ENCODE measurements at places on chromosomes 12 and 14.

- DNase-seq: no peak
Observed at GRCh38 chr12:4496145-4496838, 42.4 kb upstream of the RAD51AP1 start.

GRCh38 chr12:55720071-55720564 is at the start of gene RDH5:
RDH5 (plus strand) TSS chr12:55720393; CDS start chr12:55721185, 792 bp downstream.
- no peak for DNase-seq

DNA sequence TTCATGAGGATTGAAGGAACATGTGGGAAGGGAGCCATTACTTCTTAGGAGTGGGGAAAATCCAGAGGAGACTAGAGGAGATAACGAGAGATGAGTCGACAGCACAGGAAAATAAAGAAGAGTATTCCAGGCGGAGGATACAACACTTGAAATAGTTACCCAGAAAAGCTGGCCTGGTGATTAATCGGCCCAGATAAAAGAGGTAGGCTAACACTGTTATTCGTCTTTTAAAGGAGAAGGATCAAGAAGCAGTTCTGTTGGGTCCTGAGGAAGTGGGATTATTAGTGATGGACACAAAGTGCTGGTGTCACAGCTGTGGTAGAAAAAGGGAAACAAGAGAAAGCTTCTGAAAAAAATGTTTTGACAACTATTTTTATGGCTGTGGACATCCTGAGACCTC is 425.3 kb downstream of the ZFP36L1 start:
- DNase-seq: no peak

GRCh38 chr12:4850857-4851380 is 58.8 kb upstream of the KCNA1 start:
- no peak for DNase-seq

DNA sequence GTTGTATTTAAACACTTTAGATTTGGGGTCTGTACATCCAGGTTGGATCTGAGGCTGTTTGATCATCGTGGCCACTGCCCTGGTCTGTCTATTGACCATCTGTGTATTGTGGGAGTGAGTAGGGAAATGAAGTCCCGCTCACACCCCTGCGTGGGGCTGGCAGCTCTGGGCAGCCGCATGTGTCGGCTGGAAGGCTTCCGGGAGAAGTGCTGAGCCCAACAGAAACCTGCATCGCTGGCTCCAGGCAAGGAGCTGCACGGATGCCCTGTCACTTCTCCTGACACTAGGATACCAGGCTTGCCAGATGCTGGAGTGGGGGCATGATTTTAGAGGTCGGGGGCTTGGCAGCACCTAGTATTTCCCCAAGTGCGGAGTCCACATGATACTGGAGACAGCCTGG is 93.6 kb downstream of the PHETA1 start:
- DNase-seq: no peak

- no peak for DNase-seq
Observed at GRCh38 chr12:78121969-78122610, 291.4 kb downstream of the NAV3 start.

DNA sequence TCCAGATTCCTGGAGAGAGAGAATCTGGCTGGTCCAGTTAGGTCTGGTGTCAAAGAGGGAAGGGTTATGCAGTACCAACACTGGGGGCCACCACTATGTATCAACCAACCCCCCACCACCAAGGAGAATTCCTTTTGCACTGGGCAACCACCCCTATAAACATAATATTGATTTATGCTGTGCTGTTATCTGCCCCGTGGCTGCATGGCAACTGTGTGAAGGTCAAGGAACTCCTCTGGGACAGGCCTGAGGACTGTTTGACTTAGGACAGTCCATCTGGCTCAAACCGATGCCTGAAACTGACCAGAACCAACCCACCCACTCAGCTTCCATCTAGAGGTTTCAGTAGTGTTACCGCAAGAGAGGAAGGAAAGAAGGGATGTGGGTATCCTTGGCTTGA is 20.5 kb downstream of the PLEKHH1 start:
- no peak for DNase-seq

GRCh38 chr14:90388982-90389381 is 7.8 kb upstream of the CALM1 start:
- DNase-seq: no peak

GRCh38 chr12:2650261-2651067 is 144.3 kb upstream of the FKBP4 start:
- DNase-seq: no peak

- DNase-seq: no peak
Observed at GRCh38 chr14:100096656-100097055, 31.4 kb downstream of the EVL start.

DNA sequence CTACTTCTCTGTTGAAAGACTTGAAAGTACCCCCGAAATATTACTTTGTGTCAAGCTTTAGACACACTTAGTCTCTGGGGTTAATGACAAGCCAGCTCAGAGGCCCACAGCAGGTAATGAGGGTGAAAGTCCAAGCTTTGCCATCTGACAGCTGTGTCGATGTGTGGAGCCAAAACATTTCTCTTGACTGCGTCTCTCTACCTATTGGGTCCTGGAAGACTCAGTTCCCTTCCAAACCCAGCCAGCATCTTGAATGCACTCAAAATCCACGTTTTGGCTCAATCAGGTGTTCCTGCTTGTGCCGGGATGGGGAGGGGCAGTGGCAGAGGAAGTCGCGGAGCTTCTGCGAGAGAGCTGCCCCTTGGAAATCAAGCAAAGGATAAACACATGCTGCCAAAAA is 3.2 kb downstream of the PLXNC1 start:
- no peak for DNase-seq

GRCh38 chr12:99372257-99372920 is 275.2 kb upstream of the GARIN6 start:
- DNase-seq: no peak

DNA sequence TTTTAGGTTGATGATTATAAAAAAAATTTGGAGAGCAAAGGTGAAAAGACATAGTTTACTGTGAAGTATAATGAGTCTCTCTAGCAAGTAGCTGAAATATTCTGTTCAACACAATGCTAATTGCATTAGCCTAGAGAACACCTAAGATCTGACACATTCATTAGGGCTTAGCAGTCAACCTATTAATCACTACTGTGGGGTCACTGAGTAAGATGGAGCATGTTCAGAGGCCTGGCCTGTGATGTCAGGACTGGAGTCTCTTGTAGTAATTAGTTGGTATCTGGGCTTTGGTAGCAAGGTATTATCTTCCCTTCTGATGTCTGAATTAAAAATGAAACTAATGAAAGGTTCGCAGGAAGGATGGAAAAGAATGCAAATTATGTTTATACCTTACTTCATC is 112.7 kb downstream of the SLC16A7 start:
- no peak for DNase-seq

GRCh38 chr12:127307528-127307927 is 959.4 kb upstream of the TMEM132C start:
- no peak for DNase-seq

- no peak for DNase-seq
Observed at GRCh38 chr14:55715889-55716288, 135.9 kb downstream of the KTN1 start.

DNA sequence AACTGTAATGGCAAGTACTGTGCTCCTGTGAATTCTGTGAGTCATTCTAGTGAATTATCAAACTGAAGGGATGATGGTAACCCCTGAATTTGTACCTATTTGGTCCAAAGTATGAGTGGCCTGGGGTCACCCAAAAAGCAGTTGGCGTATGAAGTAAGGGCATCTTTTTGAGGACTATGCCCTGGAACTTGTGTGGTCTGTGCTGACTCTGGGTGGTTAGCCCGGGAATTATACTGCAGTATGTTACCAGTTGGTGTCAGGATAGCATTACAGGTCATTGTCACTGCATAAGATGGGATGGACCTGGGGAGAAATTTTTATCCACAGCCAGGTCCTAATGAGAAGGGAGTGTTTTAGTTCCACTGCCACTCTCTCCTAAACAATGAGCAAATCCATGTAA is 174.7 kb downstream of the SSPN start:
- DNase-seq: no peak

DNA sequence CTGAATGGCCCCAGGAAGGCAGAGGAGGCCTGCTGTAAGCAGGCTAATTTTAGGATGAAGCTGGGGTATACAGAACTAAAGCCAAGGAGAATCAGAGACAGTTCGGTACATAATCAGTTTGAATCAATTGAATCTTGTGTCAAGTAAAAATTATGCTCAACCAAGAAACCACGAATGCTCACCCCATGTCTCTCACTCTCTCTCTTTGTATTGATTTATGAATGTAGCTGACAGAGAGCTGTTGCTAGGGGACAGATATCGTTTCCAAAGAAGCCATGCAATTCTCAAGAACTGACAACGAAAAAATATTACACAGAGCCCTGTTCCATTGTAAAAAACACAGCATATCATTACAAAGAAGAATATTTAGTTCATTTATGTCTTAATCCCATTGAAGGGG is 151.1 kb upstream of the PKP2 start:
- DNase-seq: no peak

- DNase-seq: peak; percentile 71
Observed at GRCh38 chr12:12899530-12900380, 8.4 kb downstream of the GPRC5A start.

- DNase-seq: no peak
Observed at GRCh38 chr12:93137656-93138612, 208.8 kb upstream of the EEA1 start.

DNA sequence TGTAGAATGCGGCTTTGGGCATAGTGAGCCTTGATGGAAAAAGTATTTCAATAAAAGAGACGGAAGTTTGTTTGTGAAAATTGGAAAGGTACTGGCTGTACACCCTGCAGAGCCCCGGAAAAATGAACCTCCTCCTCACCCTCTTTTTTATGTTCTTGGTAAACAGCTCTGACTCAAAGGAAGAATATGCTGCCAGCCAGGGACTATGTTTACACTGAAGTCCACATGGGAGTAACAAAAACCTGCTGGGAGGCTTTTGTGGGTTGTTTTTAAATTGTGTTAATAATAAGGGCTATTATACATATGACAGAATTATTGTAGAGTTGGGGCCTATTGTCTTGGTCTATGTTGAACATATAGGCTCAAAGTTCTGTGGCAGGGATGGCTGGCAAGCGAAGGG is 70.7 kb downstream of the TTC8 start:
- no peak for DNase-seq

DNA sequence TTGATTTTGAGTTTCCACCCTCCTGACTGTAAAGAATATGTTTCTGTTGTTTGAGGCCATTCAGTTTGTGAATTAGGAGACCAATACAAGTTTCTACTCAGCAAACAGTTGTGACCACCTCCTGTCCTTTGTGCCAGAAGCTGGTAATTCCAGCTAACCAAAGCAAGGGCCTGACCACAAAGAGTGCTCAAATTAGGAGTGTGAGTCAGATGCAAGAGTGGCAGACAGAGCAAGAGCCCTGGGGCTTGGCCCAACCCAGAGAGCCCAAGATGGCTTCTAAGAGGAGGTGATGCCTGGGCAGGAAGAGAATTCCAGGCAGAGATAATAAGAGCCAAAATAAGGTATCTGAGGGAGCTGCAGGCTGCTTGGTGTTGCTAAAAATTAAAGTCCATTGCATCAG is 77.7 kb upstream of the C14orf132 start:
- DNase-seq: no peak

- DNase-seq: peak; percentile 87
Observed at GRCh38 chr14:78022059-78022458, 148.1 kb upstream of the NRXN3 start.

GRCh38 chr14:95304342-95304741 is 15.4 kb downstream of the CLMN start:
- no peak for DNase-seq

GRCh38 chr12:6207259-6207925 is 7.2 kb downstream of the CD9 start:
- no peak for DNase-seq

- DNase-seq: no peak
Observed at GRCh38 chr12:124501112-124501561, 66.3 kb downstream of the NCOR2 start.

- no peak for DNase-seq
Observed at GRCh38 chr12:92079054-92079385, 66.6 kb downstream of the BTG1 start.

DNA sequence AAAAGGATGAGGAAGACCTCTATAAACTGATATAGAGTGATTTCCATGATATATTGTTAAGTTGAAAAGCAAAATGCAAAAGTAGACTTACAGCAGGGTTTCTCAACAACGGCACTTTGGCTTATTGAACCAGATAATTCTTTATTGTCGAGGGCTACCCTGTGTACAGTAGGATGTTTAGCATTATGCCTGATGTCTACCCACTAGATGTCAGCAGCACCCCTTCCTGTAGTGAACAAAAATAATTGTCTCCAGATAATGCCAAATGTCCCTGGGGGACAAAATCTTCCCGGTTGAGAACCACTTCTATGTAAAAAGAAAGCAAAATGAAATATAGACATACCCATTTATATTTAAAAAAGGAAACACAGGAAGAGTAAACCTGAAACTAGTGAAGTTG is 32.4 kb downstream of the ABCD2 start:
- no peak for DNase-seq

DNA sequence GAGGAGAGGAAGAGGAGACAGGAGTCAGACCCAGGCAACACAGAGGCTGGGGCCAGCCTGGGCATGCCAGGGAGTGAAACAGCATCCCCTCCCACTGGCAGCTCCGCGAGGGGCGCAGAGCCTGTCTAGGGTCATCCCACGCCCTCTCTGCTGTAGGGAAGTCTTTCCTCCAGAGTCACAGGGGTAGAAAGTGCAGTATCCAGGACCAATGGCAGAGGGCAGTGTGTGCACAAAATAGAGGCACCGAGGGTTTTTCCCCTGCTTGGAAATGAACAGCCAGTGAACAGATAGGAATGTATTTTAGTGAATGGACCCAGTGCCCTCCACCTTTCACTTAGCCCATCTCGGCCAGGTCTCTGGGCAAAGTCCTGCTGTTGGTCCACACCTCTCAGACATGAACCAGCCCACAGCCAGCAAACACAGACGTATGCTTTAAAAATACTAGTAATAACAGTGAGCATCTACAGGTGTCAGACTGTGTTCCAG is 9.4 kb upstream of the KRT74 start:
- DNase-seq: peak; percentile 74

GRCh38 chr12:93199831-93200236 is 177.9 kb upstream of the NUDT4 start:
- no peak for DNase-seq

DNA sequence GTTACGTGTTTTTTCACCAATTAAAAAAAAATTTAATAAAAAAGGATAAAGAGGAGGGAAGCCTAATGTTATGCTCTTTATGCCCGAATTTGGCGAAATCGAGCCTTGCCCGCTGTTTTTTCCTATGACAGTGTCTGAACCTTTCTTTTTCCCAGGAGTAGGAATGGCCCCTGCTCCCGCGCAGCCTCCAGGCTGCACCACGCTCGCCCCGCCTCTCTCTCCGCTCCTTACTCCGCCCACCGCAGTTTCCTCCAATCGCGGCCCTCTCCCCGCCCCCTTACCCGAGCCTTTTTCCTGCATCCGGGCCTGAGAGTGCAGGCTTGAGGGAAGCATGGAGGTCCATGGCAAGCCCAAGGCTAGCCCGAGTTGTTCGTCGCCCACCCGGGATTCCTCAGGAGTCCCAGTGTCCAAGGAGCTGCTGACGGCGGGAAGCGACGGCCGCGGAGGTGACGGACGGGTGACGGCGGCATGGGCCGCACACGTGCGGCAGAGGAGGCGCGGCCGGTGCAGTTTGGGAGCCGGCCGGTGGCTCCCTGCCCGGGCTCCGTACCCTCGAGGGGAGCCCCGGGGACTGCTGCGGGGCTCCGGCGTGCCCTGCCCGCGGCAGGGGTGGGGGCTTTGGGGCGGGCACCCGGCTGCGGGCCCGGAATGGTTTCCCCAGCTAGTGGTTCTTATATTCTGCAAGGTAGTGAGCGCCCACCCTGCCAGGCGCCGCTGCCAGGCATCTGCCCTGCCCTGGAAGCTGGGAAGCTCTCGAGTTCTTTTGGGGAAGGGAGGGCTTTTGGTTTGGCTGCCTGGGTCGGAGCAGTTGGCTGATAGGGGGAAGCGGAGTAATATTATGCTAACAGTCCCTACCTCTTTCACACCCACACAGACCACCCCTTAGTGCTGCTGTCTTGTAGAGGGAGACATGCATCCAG is at the start of gene NOPCHAP1:
Gene NOPCHAP1, plus strand, starts transcription at position 295 of the 920 bp plus-strand sequence. Its CDS starts 37 bp downstream, at position 332.
- peak; percentile 89 for DNase-seq
